ENCODE measurements at places on chromosomes 6 and 20. TPM values are rescaled to one million over a fixed set of nuclear protein-coding genes. Genes with fewer than 3 reads are reported as not detected.

- H3K4me1 ChIP-seq = no peaks in the 10 kb centered on the region
- no peaks in the 10 kb centered on the region for H3K36me3 ChIP-seq
- no peak for DNase-seq
- H3K27ac ChIP-seq = no peak overlapping the region
- H3K4me3 ChIP-seq = no peak overlapping the region
- no peaks in the 10 kb centered on the region for H3K27me3 ChIP-seq
Observed at GRCh38 chr6:156767603-156768467, 9.3 kb upstream of the ARID1B start.

The SIRPB1 gene
- total RNA-seq = 1.4 TPM

GRCh38 chr20:19966840-19967239 is 50.3 kb upstream of the NAA20 start:
- H3K4me1 ChIP-seq = no peaks in the 10 kb centered on the region
- no peak overlapping the region for H3K4me3 ChIP-seq
- no peak overlapping the region for H3K27ac ChIP-seq
- no peak for DNase-seq
- no peaks in the 10 kb centered on the region for H3K27me3 ChIP-seq

DNA sequence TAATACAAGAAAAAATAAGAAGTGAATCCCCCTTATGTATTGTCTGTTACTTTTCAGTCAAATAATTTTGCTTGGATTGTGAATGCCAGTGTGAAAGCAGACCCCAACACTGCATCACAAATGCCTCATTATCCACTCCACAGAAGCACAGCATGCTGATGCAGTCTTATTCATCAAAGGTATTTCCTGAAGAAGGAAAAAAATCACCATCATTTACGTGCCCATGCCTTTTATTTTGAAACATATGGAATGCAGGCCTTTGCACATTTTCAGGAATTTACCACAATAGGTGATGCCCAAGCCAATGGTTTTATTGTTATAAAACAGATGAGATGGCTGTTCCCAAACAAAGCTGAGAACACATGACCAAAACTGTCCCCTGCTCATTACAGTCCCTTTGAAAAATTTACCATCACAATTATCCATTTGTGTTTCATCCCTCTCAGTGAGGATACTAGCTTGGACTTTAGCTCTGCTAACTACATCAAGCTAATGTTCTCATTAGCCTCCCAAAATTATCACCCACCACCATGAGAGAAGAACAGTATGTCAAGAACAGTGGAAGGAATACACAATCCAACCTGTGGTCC is 180.6 kb upstream of the HTR1E start:
- H3K27ac ChIP-seq = no peak overlapping the region
- no peaks in the 10 kb centered on the region for H3K27me3 ChIP-seq
- H3K36me3 ChIP-seq = no peaks in the 10 kb centered on the region
- H3K4me1 ChIP-seq = no peaks in the 10 kb centered on the region
- H3K4me3 ChIP-seq = no peak overlapping the region

- no peaks in the 10 kb centered on the region for H3K36me3 ChIP-seq
- DNase-seq = no peak
- no peaks in the 10 kb centered on the region for H3K27me3 ChIP-seq
- no peaks in the 10 kb centered on the region for H3K4me1 ChIP-seq
- H3K27ac ChIP-seq = no peak overlapping the region
Observed at GRCh38 chr6:145212813-145213212, 522.5 kb downstream of the EPM2A start.

GRCh38 chr6:36851149-36851614 is 11.9 kb upstream of the CPNE5 start:
- H3K4me1 ChIP-seq = peaks cover 28% of the 10 kb centered on the region
- H3K4me3 ChIP-seq = no peak overlapping the region
- H3K36me3 ChIP-seq = peaks cover 2% of the 10 kb centered on the region
- peak overlapping the region; percentile 26 for H3K27ac ChIP-seq

The CLDN20 gene
- total RNA-seq = not detected

- H3K27ac ChIP-seq = no peak overlapping the region
- no peaks in the 10 kb centered on the region for H3K4me1 ChIP-seq
- no peaks in the 10 kb centered on the region for H3K27me3 ChIP-seq
- H3K36me3 ChIP-seq = no peaks in the 10 kb centered on the region
- DNase-seq = no peak
Observed at GRCh38 chr6:91387290-91388059, 800.6 kb upstream of the MAP3K7 start.

DNA sequence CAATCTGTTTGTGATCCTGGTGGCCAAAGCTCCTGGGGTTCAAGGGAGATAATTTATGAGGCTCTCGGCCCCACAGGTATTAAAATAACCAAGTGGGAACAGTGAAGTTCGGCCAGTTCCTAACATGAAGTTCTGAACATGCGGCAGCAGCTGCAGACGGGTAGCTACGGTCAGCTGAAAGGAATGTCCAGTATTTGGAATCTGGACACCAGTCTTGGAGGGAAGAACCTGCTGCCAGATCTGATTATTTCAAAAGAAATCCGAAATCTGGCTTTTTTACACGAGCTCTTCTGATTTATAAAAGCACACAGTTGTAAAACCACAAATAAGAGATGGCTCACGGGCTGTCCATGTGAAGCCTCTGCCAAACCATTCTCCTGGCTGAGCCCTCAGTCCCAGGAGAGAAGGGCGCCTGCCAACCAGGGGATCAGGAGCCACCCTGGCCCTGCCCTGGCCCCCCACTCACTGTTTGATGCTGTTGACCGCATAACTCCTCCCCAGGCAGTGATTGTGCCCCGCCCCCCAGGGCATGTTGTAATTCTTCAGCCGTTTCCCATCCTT is 28.2 kb upstream of the KCNB1 start:
- peaks cover 27% of the 10 kb centered on the region for H3K4me1 ChIP-seq
- DNase-seq = no peak
- H3K36me3 ChIP-seq = peaks cover 65% of the 10 kb centered on the region
- H3K27ac ChIP-seq = peak overlapping the region; percentile 84
- no peaks in the 10 kb centered on the region for H3K27me3 ChIP-seq
- H3K4me3 ChIP-seq = peak overlapping the region; percentile 46

The GPR63 gene
- total RNA-seq = 3.4 TPM

The LMBRD1 gene
- total RNA-seq = 49.8 TPM

DNA sequence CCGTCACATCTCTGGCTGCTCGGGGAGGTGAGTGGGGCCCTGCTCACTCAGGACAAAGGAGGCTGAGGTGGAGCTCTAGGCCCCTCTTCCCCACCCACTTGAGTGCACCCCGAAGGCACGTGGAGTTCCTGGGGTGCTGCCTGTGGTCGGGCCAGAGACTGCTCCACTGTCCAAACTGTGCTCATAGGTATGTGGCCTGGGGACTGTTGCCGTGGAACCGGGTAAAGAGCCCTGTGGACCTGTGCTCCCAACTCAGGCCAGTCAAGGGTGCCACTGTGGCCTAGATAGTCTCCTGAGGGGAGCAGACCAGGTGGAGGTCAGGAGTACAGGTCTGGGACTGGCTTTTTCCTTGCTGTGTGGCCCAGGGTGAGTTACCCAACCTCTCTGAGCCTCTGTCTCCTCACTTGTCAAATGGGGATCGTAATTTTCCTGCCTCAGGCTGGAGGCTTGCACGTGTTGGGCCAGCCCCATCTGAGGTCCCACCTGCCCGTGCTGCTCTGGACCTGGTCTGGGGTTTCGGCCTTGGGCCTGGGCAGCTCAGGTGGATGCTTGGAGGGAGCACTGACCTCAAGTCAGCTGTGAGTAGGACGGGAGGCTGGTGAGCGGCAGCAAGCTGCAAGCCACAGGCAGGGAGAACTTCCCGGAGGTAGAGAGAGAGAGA is 12.4 kb upstream of the NPBWR2 start:
- H3K4me1 ChIP-seq = no peaks in the 10 kb centered on the region
- no peak for DNase-seq
- peak overlapping the region; percentile 47 for H3K4me3 ChIP-seq

GRCh38 chr6:74607934-74608333 is 597.9 kb downstream of the COL12A1 start:
- H3K27ac ChIP-seq = no peak overlapping the region
- H3K36me3 ChIP-seq = no peaks in the 10 kb centered on the region
- DNase-seq = no peak
- no peaks in the 10 kb centered on the region for H3K27me3 ChIP-seq
- H3K4me3 ChIP-seq = no peak overlapping the region
- H3K4me1 ChIP-seq = peaks cover 27% of the 10 kb centered on the region

DNA sequence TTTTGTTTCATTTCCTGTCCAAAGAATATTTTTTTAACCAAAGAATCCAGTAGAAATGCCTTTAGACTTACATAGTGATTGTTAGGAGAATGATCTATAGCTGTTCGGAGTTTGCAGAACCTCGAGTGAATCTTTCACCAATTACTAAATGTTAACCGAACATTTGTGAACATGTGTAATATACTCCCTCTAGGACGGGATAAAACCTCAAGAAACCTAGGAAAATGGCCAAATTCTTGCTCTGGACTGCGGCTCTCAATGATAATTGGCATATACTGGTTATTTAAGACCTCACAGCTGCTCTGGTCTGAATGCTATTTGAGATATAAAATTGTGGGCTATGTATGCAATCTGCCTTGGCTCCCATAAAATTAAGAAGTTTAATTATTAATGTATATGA is 137.1 kb downstream of the PACRG start:
- H3K4me1 ChIP-seq = no peaks in the 10 kb centered on the region
- H3K36me3 ChIP-seq = no peaks in the 10 kb centered on the region
- H3K27me3 ChIP-seq = no peaks in the 10 kb centered on the region
